Activated naive CD4-positive, alpha-beta T cell (primary cell): ENCODE measurements at places on chromosomes 6 and 20.
A peak's percentile ranks its signal among the peaks of the same experiment; 100 is the strongest.

DNA sequence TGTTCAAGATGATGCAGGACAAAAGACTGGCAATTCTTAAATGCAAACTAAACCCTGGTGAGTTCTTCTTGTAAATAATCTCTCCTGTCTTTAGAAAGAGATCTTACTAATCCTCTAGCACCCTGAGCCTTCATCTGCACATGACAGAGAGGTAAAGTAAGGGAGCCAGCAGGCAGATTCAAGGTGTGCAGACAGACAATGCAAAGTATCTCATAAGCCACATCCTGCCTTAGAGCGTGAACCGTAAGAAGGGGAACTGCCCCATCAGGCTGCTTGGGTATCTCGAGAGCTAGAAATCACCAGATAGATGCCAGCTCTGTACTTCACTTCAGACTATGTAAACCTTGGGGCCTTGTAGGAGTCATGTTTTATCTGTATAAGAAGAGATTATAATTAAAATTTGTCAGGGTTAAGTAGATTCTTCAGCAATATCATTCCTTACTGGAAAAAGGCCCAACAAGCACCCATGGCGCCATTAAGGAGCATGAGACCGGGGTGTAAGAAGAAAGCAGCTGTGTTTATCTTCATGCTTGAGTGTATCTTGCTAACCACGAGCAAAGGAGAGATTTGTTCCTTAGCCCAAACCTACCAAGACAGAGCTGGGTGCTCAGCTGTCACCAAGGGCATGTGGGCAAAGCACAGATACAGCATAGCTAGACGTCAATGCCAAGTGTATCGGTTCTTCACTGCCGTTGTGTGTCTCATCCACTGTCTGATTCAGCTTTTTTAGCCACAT, 24.4 kb downstream of the CNR1 start:
- DNase-seq: no peak

DNA sequence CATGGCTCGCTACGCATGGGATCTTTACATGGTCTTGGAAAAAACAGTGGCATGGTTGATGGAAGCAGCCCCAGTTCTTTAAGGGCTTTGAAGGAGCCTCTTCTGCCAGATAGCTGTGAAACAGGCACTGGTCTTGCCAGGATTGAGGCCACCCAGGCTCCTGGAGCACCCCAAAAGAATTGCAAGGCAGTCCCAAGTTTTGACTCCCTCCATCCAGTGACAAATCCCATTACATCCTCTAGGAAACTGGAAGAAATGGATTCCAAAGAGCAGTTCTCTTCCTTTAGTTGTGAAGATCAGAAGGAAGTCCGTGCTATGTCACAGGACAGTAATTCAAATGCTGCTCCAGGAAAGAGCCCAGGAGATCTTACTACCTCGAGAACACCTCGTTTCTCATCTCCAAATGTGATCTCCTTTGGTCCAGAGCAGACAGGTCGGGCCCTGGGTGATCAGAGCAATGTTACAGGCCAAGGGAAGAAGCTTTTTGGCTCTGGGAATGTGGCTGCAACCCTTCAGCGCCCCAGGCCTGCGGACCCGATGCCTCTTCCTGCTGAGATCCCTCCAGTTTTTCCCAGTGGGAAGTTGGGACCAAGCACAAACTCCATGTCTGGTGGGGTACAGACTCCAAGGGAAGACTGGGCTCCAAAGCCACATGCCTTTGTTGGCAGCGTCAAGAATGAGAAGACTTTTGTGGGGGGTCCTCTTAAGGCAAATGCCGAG, 78.2 kb downstream of the ASXL1 start:
- no peak for DNase-seq

GRCh38 chr20:59082077-59082740, 39.6 kb upstream of the PRELID3B start:
- no peak for DNase-seq

DNA sequence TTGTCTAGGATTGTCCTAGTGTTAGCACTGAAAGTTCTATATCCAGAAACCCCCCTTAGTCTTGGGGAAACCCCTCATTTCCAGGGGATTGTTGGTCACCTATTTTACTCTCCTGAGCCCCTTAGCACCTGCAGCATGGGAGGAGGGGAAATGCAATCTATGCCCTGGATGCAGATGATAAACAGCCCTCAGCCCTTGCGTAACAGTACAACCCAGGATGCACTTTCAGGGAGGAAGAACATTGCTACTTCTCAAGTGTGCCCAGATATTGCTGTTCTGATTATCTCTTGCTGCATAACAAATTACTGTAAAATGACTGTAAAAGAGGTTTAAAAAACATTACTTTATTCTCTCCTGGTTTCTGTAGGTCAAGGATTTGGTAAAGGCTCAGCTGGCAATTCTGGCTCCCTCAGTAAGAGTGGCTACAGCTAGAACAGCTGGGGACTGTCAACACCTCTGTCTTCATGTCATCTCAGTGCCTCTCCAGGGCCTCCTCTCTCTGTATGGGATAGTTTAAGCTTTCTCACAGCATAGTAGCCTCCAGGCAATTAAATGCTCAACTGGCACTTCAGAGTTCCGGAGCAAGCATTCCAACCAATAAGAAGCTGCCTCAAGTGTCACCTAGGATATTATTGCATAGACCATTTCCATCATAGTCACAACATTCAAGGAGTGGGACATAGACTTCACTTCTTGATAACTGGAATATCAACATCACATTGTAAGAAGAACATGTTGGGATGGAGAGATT, 117.8 kb upstream of the FOXO3 start:
- no peak for DNase-seq

DNA sequence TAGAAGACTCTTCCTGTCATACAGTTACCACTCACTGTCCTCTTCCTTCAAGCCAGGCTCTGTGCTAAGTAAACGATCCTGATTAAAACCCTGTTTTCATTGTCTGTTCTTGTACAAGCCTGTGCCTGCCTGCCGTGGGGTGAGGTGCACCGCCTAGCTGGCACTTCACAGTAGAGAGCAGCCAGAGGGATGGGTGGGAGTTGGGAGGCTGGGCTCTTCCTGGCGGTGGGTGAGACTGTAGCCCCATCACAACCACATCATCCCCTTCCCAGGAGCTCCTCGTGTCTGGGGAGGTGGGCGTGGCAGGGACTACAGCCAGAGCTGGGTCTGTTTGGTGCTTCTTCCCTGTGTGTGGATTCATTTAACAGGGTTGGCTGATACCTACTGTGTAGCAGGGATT, 382.0 kb downstream of the TAF4 start:
- no peak for DNase-seq

DNA sequence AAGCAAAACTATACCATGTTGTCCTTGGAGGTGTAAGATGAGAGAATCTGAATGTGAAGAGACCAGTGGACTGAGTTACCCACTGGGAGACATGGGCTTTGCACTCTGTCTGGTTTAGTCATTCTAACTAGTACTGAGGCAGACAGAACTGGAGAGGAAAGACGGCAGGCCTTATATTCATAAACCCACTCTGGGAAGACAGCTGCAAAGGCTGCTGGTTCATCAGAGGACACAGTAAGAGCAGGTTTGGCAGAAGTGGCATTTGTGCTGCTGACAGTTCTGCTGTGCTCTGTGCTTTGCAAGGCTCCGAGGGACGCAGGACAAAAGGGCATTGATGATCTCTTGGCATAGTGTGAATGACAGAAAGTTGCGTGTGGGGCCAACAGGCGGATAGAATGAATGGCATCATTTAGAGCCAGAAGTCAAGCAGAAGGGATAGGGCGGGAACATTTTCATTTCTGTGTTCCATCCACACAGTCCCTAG, 142.3 kb upstream of the TENT5A start:
- no peak for DNase-seq

DNA sequence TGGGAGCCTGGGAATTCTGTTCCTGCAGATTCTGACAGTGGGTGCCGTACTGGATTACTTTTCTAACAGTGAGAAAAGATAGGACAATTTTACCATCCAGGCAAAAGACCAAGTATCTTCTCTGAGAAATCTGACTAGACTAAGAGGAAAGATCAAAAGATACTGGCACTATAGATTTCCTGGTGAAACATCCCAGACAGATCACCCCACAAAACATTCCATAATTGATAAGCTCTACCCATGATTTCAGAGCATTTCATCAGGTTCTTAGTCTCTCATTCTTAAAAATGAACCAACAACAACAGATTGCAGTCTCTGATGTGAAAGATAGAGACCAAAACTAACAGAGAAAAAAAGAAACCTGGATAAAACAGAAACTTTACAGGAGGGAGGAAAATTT, 13.6 kb upstream of the UBR2 start:
- no peak for DNase-seq

- no peak for DNase-seq
Measured at GRCh38 chr6:137095651-137096238, 51.0 kb upstream of the IL20RA start.

DNA sequence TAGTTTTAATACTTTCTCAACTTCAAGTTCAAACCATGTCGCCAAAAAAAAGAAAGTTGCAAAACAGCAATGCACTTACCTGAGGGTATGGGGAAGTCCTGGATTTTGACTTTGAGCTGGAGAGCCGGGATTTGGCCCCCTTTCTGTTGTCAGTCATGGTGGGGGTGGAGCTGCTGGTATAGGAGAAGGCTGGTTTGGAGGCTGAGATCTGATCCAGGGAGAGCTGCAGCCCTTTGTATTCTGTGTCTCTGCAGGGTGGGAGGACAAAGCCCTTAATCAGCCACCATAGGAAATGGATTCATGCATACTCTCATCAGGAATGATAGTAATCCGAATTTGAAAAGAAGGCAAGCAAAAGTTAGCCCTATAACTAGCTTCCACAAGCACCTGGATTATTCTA, 44.0 kb downstream of the SIM1 start:
- no peak for DNase-seq

- DNase-seq: peak; percentile 32
Measured at GRCh38 chr6:136226027-136226673, 24.0 kb downstream of the MTFR2 start.

DNA sequence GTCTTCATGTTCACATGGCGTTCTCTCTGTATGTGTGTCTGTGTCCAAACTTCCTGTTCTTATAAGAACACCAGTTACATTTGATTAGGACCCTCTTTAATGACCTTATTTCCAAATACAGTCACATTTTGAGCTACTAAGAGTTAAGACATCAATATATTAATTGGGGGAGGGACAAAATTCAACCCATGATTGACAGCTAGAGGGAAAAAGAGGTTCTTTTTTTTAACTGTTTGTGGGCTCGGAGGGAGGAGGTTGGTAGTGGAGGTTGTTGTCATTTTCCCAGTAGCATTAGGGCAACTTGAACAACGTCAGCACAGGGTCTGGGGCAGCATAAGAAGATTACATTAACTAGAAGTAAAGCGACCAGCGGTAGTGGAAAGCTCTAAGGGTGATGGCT, 2.3 kb upstream of the GMDS start:
- DNase-seq: no peak

DNA sequence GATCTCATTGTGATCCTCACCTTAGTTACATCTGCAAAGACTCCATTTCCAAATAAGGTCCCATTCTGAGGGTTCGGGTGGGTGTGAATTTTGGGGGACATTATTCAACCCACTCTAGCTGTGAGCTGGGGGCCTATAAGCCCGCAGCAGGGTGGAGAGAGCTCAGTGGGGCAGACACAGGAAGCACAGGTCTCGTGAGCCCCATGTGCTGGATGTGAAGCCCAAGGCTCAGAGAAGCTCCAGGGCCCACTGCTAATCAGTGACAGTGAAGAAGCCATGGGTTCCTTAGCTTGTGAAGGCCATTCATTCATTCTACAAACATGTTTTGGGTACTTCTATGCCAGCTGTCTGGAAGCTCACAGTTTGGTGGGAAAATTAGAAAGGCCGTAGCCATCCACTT, 47.5 kb downstream of the CHMP4B start:
- DNase-seq: no peak

DNA sequence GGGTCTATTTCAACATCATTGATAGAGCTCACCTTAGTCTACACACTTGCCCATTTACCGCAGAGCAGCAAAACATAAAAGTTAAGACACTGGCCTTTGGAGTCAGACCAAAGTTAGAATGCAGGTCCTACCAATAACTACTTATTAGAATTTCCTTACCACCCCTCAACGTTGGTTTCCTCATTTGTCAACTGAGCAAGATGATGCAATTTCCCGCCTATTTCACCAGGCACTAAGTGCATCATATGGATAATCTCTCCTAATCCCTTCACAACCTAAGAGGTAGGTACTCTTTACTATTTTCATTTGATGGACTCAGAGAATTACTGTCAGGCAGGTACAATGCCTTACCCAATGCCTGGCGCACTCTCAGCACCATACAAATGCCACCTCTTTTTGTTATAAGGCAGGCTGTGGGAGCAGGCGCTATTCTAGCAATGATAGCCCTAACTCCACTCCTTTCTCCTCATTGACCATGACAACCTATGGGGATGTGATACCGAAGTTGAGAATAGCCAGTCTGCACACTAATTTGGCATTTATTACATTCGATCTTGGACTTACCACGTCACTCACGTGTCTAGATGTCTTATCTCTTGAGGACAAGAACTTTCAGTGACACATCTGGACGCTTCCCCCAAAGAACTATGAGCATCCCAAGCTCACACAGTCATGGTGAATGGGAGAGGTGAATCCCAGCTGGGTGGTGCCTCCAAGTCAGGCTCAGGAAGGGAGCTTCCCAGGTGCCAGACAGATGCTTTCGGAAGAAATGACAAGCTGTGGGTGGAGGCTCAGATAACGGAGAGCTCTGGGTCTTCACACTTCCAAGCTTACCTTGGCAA, 128.1 kb upstream of the STMND1 start:
- DNase-seq: no peak

- DNase-seq: no peak
Measured at GRCh38 chr6:158999154-158999665, 792 bp downstream of the RSPH3 start.

DNA sequence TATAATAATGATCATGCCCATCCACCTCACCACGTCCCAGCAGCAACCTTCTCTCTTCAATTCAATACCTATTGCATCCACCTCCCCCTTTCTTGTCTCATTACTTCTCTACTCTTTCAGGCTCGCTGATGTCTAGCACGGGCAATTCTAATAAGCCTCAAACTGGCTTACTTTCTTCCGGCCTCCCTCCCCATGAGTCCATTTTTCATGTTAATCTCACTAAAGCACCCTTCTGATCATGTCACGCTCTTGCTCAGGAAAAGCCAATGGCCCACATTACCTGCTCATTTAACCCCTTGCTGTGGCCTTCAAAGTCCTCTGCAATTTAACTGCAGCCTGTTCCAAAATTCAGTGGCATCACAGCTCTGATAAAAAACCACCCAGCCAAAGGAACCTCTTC, 105.1 kb downstream of the UTRN start:
- DNase-seq: no peak

- peak; percentile 66 for DNase-seq
Measured at GRCh38 chr6:134173936-134174671, 121.7 kb upstream of the SLC2A12 start.

- DNase-seq: no peak
Measured at GRCh38 chr6:168999392-168999791, 254.3 kb downstream of the THBS2 start.

- no peak for DNase-seq
Measured at GRCh38 chr20:54026295-54027064, 43.9 kb downstream of the BCAS1 start.

- no peak for DNase-seq
Measured at GRCh38 chr6:158041370-158041769, 59.7 kb downstream of the SYNJ2 start.

DNA sequence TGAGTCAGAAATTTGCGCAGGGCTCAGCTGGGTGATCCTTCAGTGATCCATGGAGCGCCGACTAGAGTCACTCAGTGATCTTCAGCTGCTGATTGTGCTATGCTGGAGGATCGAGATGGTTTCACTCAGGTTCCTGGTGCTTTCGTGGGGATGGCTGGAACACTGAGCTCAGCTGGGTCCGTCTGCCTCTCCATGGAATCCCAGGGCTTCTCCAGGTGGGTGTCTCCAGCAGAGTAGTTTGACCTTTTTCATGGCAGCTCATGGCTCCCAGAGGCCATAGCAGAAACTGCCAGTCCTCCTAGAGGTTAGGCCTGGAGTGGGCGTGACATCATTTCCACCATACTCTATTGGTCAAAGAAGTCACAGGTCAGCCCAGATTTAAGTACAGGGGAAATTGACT, 88.8 kb upstream of the SIRPA start:
- DNase-seq: no peak
